ENCODE measurements at places on chromosomes 13 and 19.
A peak's percentile ranks its signal among the peaks of the same experiment; 100 is the strongest.

DNA sequence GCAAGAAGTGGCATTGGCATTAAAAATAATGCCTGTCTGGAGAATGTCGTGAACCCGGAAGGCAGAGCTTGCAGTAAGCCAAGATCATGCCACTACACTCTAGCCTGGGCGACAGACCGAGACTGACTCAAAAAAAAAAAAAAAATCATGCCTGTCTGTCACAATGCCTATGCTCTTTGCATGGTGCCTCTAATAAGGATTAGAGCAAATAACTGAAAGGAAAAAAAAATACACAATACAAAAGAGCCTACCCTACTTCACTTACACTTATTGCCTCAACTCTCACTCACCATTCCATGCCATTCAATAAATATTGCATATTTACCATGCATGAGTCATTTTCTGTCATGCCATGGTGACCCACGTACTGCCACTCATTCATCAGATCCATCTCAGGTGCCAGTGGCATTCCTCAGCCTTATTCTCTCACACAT is 49.1 kb downstream of the TBC1D4 start:
- no peak for DNase-seq

GRCh38 chr19:45657520-45658167 is 10.4 kb upstream of the GIPR start:
- DNase-seq = no peak

DNA sequence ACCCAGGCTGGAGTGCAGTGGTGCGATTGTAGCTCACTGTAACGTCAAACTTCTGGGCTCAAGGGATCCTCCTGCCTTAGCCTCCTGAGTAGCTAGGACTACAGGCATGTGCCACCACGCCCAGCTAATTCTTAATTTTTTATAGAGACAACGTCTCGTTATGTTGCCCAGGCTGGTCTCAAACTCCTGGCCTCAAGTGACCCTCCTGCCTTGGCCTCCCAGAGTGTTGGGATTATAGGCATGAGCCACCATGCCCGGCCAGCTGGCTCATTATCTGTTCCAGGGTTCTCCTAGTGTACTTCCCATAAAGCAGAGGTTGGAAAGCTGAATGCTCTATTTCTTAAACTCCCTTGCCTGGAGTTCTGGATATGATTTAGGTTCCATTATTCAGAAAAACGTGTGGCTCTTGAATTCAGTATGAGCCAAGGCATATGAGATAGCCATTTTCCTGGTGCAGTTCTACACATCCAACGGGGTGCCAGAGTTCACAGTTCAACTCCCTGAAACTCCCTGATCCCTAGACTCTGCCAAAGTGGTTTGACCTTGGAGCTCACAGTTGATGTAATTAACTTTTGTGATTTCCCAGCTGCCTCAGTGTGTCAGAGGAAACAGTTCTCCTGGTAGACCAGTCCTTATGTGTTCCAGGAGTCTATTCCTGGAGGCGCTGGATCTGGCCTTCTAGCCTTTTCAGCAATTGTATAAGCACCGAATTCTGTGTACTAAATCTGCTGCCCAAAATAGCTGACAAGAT is 21.6 kb downstream of the GPR183 start:
- no peak for DNase-seq

- DNase-seq = no peak
These were observed 10.3 kb downstream of the GJB6 start for GRCh38 chr13:20221772-20222171.

DNA sequence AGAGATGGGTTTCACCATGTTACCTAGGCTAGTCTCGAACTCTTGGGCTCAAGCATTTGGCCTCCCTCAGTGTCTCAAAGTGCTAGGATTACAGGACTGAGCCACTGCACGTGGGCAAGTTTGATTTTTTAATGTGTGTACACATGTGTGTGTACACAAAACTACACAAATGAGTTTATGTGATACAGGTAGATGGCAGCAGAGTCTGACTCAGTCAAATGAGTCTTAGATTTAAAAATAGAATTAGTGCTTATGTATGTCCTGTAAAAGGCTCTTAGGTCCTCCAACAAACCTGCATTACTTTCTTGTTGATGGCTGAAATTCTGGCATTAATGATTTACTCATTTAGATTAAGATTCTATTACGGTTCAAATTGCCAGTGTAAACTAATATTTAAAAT is 293.7 kb downstream of the PCDH17 start:
- no peak for DNase-seq

DNA sequence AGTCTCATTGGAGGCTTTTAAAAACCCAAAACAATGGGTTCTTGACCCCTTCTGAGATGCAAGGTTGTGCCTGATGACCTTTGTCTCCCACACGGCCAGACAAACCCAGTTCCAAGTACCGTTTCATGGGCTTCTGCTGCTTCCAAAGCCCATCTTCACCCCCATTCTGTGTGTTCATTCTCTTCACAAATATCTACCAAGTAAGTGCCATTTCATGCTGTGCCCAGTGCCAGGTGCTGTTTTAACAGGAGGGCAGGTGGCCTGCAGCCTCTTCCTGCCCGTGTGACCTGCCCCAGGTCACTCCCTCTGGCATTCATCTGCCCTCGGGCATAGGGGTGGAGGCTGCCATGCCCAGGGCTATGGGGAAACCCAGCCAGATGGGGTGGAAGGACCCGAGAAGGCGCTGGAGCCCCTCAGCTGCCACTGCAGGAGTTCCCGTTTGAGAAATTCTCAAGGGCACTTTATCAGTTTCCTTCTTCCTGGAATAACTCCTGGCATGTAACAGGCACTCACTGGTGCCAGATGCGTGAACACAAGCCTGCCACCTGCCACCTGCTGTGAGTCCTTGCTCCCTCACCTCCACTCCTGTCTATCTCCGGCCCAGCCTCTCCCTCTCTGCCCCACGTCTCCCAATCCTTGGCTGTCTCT is 12.5 kb downstream of the CAPN12 start:
- no peak for DNase-seq

GRCh38 chr13:28530729-28531076 is 35.8 kb upstream of the FLT1 start:
- peak; percentile 63 for DNase-seq

- no peak for DNase-seq
These were observed 9.6 kb downstream of the CYP2F1 start for GRCh38 chr19:41123716-41124294.

- no peak for DNase-seq
These were observed 22.7 kb upstream of the LRCH1 start for GRCh38 chr13:46530084-46530935.

- no peak for DNase-seq
These were observed 38.0 kb downstream of the ITGBL1 start for GRCh38 chr13:101490406-101491015.

DNA sequence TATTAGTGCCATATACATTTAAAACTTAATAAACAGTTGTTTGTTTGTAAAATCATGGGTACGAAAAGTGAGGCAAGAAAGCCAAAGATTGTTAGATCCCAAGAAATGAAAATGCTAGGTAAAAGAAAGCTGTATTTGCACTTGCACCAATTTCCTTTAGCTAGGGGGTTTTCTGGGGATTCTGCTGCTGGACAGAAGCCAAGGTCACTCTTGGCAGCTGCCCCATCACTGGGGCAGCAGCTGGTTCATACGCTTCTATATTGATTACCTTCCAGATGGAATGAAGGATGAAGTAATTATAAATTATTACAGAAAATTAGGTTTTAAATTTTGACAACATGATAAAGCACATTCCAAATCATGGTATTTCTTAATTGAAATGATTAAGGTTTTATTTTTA is 127.4 kb downstream of the SLITRK5 start:
- no peak for DNase-seq

- DNase-seq = no peak
These were observed 21.6 kb downstream of the POMP start for GRCh38 chr13:28680541-28680940.

- DNase-seq = no peak
These were observed 75.6 kb downstream of the SPRY2 start for GRCh38 chr13:80265348-80265747.

DNA sequence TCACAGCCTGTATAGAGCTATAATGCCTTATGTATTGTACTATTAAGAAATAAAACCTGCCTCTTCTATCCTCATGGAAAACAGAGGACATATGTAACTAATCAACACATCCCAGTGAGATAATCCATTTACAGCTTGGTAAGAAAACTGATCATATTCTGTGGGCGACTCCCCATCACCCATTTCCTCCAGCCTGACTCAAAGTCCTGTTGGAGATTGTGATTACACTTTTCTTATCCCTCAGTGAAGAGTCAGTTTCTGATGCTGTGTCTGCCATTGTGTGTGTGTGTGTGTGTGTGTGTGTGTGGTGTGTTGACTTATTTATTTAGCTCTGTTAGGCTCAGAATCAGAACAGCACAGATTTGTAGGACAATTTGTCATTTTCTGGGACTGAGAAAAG is 212.8 kb downstream of the FGF9 start:
- no peak for DNase-seq

DNA sequence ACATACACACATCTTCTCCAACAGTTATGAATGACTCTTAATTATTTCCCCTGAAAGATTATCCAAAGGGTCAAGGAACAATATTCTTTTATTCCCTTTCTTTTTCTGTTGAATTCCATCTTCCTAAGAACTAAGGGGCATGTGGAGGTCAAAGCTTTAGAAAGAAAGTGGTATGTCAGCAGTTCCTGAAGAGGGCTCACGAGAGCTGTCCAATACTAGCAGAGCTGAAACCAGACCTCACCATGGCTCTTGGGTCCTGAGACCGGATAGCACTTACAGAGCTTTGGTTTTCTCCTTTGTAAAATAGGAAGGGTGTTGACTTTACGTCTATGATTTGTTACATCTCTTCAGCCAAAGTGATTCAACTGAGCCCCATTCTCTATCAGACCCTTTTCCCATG is 109.8 kb upstream of the FREM2 start:
- no peak for DNase-seq

DNA sequence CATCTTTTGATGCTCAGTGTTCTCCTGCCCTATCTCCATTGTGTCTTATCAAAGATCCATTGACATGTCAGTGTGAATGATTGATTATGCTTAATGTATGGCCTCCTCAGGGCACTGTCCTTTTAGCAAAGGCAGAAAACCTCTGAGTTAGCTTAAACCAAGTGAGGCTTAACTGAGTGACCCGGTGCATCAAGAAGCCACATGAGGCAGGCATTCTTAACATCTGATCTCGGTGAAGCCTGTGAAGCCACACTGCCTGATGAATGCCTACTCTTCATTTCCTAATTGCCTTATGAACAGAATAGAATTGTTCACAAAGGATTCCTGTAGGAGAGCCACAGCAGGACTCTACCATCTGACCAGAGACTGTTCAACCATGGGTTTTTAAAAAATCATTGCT is 168.1 kb upstream of the SOX21 start:
- DNase-seq = no peak

DNA sequence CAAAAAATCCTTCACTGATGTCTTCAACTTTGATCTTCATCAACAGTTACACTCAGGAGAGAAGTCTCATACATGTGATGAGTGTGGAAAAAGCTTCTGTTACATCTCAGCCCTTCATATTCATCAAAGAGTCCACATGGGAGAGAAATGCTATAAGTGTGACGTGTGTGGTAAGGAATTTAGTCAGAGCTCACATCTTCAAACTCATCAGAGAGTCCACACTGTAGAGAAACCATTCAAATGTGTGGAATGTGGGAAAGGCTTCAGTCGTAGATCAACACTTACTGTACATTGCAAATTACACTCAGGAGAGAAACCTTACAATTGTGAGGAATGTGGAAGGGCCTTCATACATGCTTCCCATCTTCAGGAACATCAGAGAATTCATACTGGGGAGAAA is 8.4 kb upstream of the ZNF226 start:
- DNase-seq = no peak

- DNase-seq = no peak
These were observed 18.6 kb downstream of the NALCN start for GRCh38 chr13:101397742-101398141.

DNA sequence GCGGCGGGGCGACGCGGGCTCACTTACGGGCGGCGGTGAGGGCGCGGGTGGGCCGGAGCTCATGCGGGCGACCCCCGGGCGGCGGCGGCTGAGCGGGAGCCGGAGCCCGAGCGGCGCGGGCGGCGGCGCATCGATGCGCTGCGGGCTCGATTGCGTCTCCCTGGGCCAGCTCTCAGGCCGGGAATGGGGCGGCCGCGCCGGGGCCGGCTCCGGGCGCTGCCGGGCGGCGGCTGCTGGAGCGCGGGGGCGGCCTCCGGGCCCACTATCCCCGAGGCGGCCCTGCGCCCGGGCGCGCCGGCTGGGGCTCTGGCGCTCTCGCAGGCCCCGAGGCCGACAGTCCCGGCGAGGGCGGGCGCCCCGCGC is 1.4 kb upstream of the TSHZ3 start:
- DNase-seq = no peak

DNA sequence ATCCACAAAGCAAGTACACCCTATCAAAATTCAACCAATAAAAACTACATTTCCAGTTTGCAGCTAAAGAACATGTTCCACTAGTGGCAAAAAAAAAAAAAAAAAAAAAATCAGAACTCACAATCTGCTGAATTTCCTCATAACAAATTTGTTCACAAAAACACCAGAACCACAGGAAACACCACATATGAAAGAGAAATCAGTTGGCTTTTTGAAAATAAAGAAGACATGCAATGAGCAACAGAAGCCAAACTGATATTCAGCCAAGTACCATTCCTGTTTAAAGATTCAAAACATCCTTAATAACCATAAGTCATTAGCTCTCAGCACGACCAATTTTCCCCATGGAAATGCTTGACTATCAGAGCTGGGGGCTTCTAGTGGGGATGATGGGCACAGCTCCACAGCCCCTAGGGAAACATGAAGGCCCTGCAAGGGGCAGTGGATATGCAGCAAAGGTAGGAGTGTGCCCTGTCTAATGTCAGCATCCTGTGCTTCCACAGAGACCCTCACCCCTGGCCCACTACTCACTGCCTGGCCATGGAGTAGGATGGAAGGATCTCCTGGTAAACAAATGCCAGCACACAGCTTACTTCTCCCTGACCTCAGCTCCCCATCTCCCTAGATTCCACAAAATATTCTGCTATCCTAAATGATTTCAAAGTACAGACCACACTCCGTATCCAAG is 74.0 kb upstream of the DOCK9 start:
- no peak for DNase-seq

DNA sequence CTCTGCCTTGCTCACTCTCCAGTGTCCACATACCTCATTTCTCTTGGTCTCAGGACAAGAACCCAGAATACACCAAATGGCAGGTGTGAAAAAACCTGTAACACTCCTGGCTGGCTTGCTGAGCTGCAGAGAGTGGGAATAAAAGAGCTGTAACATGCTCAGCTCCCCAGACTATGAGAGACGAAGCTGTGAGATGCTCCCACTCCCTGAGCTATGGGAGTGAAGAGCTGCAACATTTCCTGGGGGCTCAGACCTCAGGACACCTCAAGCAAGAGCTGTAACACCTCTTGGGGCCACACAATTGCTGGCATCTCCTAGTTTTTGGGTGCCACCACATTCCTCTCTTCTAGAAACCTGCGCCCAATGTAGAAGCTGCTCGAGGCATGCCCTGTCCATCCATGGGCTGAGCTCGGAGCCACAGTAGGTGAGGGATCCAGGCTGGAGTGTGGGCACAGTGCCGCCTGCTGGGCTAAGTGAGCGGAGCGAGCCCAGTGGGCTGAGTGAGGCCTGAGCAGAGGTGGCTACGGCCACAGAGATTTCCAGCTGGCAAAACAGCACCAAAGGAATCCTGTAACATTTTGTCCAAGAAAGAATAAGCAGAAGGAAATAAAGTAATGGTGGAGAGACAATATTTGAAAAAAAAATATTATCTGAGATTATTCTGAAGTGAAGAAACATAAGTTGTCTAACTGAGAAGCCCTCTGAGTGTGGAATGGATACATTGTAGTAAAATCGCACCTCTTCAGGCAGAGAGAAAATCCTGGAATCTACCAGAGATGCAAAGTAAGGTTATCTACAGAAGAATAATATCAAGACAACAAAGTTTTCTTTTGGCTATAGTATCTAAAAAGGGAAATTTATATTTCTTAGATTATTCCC is 186.2 kb upstream of the PCDH9 start:
- DNase-seq = peak; percentile 26
